T follicular helper cell (primary cell): ENCODE measurements at places on chromosomes 13 and 19.

GRCh38 chr19:763181-763580 is 12.3 kb downstream of the MISP start:
- DNase-seq: no peak

DNA sequence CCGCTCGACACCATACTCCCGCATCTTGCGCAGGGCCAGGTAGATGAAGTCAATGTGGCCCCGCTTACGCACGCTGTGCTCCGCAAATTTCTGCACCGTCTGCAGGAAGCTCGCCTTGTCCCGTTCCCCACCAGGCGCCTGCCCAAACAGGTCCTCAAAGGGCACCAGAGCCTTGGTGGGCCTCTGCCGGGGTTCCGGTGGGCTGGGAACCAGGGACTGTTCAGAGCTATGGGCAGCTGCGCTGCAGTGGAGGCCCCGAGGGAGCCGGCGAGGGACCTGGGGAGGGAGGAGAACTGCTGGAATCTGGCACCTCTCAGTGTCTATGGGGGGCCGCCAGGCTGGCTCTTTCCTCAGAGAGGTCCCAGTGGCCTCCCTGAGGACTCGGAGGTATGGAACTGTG is 8.3 kb upstream of the ZNF653 start:
- no peak for DNase-seq

GRCh38 chr19:41206456-41206855 is 12.6 kb upstream of the AXL start:
- DNase-seq: no peak

- DNase-seq: no peak
These were observed 385.8 kb downstream of the ITGBL1 start for GRCh38 chr13:101838323-101838722.

- no peak for DNase-seq
These were observed 66.1 kb upstream of the FRY start for GRCh38 chr13:31965361-31966066.

DNA sequence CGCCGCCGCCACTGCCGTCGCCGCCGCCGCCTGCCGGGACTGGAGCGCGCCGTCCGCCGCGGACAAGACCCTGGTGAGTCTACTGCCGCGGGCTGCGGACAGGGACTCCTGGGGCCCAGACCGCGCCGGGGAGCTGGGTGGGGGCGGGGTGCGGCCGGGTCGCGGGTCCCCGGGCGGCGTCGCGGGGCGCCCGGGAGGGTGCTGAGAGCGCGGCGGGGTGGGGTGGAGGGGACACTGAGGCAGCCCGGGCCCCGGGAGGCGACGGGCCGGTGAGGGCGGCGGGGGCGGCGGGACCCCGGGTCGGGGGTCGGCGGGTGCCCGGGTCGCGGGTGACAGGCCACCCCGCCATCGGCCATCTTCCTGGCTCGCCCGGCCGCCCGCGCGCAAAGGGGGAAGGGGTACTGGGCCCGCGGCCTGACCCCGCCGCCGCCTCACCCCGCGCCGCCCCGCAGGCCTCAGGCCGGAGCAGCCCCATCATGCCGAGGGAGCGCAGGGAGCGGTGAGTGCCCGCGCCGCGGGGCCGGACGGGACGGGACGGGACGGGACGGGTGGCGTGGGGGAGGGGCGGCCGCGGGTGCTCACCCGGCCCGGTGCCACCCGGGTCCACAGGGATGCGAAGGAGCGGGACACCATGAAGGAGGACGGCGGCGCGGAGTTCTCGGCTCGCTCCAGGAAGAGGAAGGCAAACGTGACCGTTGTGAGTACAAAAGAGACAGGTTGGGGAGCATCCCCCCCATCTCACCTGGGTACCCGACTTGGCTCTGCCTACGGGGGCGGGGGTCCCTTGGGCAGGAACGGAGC is 489 bp downstream of the CCNE1 start:
- peak; percentile 18 for DNase-seq

DNA sequence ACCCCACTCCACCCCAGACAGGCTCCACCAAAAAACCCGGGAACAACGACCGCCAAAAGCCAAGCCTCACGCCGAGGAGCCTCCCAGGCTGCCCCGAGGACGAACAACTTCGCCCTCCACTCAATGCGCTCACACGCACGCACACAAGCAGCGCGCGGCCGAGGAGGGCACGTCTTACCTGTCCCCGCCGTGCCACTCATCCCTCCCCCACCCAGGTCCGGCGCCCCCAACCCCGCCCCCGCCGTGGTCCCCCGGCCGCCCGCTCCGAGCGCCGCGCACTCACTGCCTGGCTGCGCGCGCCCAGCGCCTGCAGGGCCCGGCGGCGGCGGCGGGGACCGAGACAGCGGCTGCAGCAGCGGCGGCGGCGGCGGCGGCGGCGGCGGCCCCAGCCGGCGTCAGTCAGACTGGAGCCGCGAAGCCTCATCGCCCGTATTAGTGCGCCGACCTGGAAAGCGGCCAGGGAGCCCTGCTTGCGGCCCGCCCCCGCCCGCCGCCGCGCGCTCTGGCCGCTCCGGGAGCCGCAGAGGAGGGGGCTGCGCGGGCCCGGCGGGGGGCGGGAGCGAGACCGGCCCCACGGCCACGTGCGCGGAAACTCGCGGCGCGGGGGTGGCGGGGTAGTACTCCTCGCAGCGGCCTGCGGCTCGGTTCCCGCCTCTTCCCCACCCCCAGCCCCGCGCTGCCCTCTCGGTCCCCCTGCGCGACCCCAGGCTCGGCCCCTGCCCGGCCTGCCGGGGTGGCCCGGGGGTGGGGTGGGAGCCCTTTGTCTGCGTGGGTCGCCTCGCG is at the start of gene SMAD9:
Gene SMAD9 (minus strand): TSS at position 406 of the 783 bp plus-strand sequence. CDS start 40,549 bp downstream, outside the sequence.
- no peak for DNase-seq

GRCh38 chr13:88097541-88097940 is 426.4 kb downstream of the SLITRK5 start:
- DNase-seq: no peak

- DNase-seq: no peak
These were observed 77.7 kb upstream of the PRR20A start for GRCh38 chr13:57063007-57063406.

GRCh38 chr13:85969331-85969730 is 170.1 kb upstream of the SLITRK6 start:
- DNase-seq: no peak

GRCh38 chr19:2703691-2704216 is 1.3 kb upstream of the GNG7 start:
- no peak for DNase-seq

DNA sequence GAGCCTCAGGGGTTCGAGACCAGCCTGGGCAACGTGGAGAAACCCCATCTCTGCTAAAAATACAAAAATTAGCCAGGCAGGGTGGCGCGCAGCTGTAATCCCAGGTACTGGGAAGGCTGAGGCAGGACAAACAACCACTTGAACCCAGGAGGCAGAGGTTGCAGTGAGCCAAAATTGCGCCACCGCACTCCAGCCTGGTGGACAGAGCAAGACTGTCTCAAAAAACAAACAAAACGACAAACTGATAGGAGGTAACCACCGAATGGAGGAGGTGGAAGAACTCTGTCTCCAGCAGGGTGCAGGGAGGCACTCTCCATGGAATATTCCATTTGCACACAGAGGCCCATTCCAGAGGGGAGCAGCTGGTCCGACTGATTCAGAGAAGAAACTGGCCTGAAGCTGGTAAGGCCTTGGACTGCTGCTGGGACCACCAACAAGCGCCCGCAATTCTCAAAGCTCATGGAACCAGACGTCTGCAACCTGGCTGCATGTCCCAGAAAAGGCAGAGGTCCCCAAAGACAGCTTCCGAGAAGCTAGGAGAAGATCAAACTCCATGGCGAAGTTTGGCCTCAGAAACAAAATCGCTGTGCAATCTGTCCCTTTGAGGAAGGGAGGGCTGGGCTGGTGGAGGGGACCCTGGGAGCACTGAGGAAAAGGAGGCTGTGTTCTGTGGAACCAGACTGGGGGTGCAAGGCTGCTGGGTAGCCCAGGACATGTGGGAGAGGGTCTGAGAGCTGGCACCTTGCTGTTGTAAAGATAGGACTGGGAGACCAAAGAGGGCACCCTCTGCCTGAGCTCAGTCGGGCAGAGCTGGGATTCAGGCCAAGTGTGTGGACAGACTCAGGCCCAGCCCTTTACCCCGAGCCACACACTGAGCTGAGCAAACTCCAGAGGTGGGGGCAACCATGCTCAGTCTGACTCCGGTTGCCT is 35.2 kb downstream of the SLC25A42 start:
- no peak for DNase-seq

DNA sequence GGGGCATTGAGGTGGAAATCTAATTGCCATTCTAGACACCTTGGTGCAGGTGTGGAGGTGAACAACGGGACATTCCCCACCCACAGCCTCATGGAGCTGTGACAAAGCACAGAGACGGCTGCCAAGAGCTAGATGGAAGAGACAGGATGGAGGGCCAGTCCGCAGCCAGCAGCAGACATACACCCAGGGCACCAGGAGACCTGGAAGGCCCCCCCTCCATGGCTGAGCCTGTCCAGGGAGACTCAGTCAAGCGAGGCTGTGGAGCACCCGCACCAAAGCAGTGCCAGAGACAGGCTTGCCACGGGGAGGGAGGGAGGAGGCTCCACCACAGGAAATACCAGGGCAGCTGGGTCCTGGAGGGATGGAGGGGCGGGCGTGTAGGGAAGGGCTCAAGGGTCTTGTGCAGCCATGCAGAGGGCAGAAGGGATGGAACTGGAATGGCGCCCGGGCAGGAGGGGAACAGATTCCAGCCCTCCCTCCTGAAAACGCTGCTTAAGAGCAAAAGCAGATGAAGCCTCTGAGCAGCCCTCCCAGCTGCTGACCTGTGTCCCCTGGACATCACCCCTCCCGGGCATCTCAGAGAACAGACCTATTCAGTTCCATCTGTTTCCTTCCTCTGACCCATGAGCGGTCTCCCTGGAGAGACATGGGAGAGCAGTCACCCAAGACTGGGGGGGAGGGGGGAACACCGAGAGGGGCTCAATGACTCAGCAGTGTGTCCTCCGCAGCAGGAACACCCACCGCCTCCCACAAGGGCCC is 14.4 kb downstream of the EPS15L1 start:
- no peak for DNase-seq

DNA sequence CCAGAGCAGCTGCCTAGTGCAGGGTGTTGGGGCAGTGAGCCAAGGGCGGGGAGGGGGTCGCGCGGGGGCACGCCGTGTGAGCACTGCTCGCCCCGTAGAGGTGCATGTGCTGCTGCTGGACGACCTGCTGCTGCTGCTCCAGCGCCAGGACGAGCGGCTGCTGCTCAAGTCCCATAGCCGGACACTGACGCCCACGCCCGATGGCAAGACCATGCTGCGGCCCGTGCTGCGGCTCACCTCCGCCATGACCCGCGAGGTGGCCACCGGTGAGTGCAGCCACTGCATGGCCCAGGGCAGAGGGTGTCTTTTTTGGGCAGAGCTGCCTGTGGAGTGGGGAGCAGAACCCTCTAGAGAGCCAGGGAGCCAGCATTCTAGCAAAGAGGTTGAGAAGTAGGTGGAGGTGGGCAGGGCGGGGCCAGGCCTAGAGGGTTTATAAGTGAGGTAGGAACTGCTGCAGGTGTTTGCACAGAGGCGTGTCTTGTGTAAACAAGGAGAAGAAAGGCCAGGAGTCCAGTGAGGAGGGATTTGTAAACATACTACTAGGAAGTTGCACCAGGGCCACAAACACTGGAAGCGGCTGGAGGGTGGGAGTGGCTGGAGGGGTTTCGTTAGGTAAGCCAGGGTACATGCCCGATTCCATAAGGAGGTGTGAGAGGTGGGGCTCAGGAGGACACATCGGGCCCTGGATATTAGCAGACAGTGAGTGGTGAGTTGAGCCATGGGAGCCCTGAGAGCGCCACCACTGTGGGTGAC is 21.3 kb downstream of the ARHGEF1 start:
- no peak for DNase-seq

DNA sequence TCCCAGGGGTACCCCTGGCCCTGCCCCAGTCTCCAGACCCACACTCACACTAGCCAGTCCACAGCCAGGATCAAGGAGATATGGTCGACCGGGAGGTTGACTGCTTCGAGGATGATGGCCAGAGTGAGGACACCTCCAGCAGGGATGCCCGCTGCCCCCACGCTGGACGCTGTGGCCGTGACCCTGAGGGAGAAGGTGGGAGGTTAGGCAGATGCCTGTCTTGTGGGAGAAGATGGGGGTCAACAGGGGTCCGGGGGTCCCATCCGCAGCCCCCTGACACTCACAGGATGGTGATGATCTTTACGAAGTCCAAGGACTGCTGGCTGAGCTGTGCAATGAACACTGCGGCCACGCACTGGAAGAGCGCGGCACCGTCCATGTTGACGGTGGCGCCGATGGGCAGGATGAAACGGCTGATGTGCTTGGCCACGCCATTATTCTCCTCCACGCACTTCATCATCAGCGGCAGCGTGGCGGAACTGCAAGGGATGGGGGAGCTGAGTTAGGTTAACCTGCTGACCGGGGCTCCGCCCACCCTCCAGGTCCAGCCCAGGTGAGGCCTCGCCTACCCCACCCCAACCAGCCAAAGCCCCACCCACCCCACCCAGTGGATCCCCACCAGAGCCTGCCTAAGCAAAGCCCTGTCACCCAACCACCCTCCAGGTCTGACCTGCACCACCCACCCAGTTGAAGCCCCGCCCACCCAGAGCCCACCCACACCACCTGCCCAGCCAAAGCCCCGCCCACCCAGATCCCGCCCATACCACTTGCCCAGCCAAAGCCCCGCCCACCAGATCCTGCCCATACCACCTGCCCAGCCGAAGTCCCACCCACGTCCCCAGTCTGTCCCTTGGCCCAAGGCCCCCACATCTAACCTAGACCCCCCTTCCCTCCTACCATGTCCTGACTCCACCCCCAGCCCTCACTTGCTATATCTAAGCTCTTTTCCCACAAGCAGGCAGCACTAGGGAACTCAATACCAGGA is 11.2 kb downstream of the SLC1A5 start:
- no peak for DNase-seq

GRCh38 chr13:76886292-76887075 is at the start of gene KCTD12:
Gene KCTD12 (minus strand): TSS chr13:76886405. CDS start chr13:76886148, 257 bp downstream.
- peak; percentile 63 for DNase-seq

GRCh38 chr19:31761281-31761913 is 412.2 kb upstream of the TSHZ3 start:
- no peak for DNase-seq

DNA sequence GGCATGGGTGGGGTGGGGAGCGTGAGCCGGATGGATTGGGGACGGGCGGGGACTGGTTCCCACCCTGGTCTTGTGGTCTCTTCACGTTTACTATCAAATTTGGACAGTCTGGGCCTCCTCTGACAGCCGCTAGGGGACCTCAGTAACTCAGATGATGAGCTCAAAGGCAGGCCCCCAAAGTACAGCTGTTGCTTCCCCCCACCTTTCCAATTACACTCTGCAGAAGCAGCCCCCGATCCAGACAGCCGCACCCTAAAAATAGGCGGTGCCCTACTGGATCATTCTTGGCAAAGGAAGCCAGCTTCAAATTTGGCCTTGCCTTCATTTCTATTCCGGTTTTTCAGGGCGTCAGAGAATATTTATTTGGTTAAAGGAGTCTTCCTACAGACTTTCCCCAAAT is 1.9 kb upstream of the FOXO1 start:
- DNase-seq: peak; percentile 20

DNA sequence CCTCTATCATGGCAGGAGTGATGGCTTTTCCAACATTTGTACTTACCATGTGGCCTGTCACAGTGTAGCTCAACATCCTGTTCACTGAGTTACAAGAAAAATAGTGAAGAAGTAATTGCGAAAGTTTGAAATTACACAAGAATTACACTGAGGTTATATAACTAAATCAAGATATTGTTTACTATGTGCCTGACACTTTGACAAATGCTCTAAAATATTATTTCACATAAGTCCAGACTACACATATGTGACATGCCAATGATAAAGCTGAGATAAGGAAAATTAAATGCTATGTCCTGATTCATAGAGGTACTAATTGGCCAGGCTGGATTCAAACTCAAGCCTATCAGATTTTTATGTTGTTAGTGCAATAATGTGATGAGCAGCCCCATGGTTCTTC is 451.7 kb downstream of the PCDH9 start:
- DNase-seq: no peak
